ENCODE measurements at places on chromosomes 2 and 18.

DNA sequence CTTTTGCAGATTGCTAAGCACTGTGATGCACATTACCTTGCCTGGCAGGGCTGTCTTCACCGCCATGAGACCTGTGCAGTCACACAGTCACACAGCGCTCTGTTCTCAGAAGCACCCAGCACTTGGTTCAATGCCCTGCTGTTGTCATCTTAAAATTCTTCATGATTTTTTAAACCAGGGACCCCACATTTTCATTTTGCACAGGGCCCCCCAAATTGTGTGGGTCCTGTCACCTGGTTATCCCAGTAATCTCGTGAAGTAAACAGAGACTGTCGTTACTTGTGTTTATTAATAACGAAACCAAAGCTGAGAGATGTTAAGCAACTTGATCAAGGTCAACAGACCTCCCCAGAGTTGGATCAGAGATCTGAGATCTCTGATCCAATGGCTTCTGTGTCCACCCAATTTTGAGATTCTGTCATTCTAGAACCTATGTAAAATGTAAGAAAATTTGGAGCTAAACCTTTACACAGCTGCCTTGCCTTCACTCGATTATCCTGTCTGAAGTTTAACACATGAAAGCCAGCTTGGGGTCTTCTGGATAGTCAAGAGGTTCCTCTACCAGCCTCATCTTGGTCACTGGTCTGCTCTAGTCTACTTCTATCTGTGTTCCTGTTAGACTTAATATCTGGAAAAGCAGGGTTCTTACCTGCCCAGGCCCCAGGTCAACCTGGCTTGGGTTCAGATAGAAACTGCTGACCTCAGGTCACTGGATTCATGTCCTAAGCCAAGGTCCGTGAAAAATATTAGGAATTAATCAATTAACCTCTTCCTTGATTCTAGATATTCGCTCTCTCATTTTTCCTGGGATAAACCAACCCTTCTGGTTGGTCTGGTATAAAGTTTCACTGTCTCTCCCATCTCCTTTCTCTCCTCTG, 13.7 kb upstream of the TTC39C start:
- no peak overlapping the region for H3K27ac ChIP-seq
- H3K4me3 ChIP-seq: no peak overlapping the region
- DNase-seq: no peak
- no peaks in the 10 kb centered on the region for H3K36me3 ChIP-seq

GRCh38 chr2:57407772-57408201, 638.8 kb upstream of the VRK2 start:
- no peaks in the 10 kb centered on the region for H3K36me3 ChIP-seq
- H3K27me3 ChIP-seq: no peaks in the 10 kb centered on the region
- no peak overlapping the region for H3K27ac ChIP-seq
- DNase-seq: no peak

DNA sequence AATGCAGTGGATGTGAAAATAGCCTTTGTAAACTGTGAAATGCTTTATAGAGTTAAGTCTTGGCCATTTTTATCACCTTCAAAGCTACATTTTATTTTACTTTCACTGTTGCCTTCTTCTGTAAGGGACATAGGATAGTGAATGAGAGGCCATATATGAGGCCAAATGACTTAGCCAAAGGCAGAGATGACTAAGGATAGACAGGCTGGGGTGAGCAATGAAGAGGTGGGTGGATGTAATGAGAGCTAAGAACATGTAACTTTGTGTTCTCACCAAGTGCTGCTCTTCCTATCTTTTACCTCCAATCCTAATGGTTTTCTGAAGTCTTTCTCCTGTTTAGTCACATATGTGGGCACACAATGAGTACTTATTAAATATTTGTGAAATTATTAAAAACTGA, 101.9 kb downstream of the MBD5 start:
- no peak overlapping the region for H3K4me3 ChIP-seq
- H3K27me3 ChIP-seq: no peaks in the 10 kb centered on the region
- H3K36me3 ChIP-seq: no peaks in the 10 kb centered on the region
- DNase-seq: no peak

DNA sequence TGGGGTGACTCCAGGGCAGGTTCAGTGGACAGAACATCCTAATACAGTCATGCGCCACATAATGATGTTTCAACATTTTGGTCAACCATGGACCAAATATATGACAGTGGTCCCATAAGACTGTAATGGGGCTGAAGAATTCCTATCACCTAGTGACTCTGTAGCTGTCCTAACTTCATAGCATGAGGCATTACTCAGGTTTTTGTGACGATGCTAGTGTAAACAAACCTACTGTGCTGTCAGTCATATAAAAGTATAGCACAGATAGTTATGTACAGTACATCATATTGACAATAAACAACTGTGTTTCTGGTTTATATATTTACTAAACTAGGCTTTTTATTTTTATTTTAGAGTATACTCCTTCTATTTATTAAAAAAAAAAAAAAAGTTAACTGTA, 87.1 kb downstream of the CACNB4 start:
- DNase-seq: no peak
- H3K36me3 ChIP-seq: no peaks in the 10 kb centered on the region
- no peak overlapping the region for H3K27ac ChIP-seq

DNA sequence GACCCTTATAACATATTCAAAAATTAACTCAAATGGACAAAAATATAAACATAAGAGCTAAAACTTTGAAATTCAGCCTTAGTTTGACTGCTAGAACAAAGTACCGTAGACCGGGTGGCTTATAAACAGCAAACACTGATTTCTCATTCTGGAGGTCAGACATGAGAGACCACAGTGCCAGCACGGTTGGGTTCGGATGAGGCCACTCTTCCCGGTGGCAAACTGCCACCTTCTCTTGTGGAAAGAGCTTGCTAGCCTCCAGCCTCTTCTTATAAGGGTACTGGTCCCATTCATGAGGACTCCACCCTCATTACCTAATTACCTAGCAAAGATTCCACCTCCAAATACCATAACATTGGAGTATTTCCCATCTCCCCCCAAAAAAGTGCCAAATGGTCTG, 91.3 kb downstream of the FAM210A start:
- H3K4me3 ChIP-seq: no peak overlapping the region
- H3K4me1 ChIP-seq: peaks cover 3% of the 10 kb centered on the region
- H3K27me3 ChIP-seq: no peaks in the 10 kb centered on the region
- DNase-seq: no peak

- no peaks in the 10 kb centered on the region for H3K4me1 ChIP-seq
- no peak for DNase-seq
Measured at GRCh38 chr18:24702001-24702515, 241.6 kb downstream of the HRH4 start.

DNA sequence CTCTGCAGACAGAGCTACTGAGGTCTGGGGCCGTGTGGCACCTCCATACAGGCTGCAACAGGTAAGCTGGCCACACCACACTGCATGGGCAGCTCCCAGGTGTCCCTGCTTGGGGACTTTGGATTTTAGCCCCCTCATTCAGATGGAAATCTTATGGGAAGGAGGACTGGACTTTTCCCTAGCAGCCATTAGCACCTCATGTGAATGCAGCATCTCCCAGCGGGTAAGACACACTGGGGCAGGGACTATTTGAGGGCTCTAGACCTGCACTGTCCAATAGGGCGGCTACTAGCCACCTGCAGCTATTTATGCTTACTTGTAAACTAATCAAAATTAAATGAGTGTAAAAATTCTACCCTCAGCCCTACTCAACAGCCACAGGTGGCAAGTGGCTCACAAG, 34.2 kb upstream of the GLI2 start:
- H3K27ac ChIP-seq: no peak overlapping the region
- peaks cover 9% of the 10 kb centered on the region for H3K27me3 ChIP-seq
- H3K4me1 ChIP-seq: no peaks in the 10 kb centered on the region
- no peak for DNase-seq
- no peaks in the 10 kb centered on the region for H3K36me3 ChIP-seq

GRCh38 chr18:10928011-10928771, 221.2 kb downstream of the PIEZO2 start:
- H3K36me3 ChIP-seq: no peaks in the 10 kb centered on the region
- H3K4me3 ChIP-seq: no peak overlapping the region
- DNase-seq: no peak
- peaks cover 4% of the 10 kb centered on the region for H3K27me3 ChIP-seq
- no peak overlapping the region for H3K27ac ChIP-seq

- no peak overlapping the region for H3K27ac ChIP-seq
- no peaks in the 10 kb centered on the region for H3K4me1 ChIP-seq
- no peaks in the 10 kb centered on the region for H3K27me3 ChIP-seq
Measured at GRCh38 chr18:63763831-63764600, 11.2 kb upstream of the SERPINB7 start.

DNA sequence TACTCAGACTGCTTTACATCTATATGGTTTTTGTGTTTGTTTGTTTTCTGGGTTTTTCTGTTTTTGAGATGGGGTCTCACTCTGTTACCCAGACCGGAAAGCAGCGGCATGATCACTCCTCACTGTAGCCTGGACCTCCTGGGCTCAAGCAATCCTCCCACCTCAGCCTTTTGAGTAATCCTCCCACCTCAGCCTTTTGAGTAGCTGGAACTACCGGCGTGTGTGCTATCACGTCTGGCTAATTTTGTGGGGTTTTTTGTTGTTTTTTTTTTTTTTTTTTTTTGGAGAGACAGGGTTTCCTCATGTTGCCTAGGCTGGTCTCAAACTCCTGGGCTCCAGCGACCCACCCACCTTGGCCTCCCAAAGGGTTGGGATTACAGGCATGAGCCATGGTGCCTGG, 9.1 kb downstream of the MAP3K2 start:
- DNase-seq: no peak
- no peaks in the 10 kb centered on the region for H3K27me3 ChIP-seq
- no peak overlapping the region for H3K4me3 ChIP-seq
- peaks cover 42% of the 10 kb centered on the region for H3K36me3 ChIP-seq
